Activated T-helper 2 cell treated with anti-CD3 and anti-CD28 coated beads, Interferon-gamma antibody, Interleukin-2, Interleukin-4, amounts not matched to agents 10 μg/mL and 5 μg/mL and 100 μg/mL, durations not matched to agents 14 hours and 24 hours and 36 hours (primary cell): ENCODE measurements at places on chromosomes 12 and 14.
A peak's percentile ranks its signal among the peaks of the same experiment; 100 is the strongest.

- DNase-seq: no peak
Observed at GRCh38 chr14:21262410-21262809, 6.8 kb downstream of the HNRNPC start.

GRCh38 chr14:52112336-52113018 is 43.6 kb upstream of the NID2 start:
- DNase-seq: no peak

GRCh38 chr14:72808564-72808963 is 85.3 kb downstream of the DPF3 start:
- DNase-seq: no peak

DNA sequence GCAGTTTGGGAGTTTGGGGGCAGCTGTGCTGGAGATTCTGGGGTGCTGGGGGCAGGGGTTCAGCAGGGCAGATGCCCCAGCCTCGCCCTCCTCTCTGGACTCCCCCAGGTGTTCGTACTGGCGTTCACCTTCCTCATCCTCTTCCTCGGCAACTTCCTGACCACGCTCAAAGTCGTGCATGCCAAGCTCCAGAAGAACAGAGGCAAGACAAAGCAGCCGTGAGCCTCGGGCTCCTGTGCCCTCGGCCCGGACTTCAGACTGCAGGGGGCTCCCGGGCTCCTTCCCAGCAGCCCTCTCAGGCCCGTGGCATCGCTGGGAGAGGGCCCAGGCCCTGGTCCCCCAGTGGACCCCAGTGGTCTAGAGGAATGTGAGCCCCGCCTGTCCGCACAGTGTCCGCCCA is 18.0 kb downstream of the RHOF start:
- no peak for DNase-seq

DNA sequence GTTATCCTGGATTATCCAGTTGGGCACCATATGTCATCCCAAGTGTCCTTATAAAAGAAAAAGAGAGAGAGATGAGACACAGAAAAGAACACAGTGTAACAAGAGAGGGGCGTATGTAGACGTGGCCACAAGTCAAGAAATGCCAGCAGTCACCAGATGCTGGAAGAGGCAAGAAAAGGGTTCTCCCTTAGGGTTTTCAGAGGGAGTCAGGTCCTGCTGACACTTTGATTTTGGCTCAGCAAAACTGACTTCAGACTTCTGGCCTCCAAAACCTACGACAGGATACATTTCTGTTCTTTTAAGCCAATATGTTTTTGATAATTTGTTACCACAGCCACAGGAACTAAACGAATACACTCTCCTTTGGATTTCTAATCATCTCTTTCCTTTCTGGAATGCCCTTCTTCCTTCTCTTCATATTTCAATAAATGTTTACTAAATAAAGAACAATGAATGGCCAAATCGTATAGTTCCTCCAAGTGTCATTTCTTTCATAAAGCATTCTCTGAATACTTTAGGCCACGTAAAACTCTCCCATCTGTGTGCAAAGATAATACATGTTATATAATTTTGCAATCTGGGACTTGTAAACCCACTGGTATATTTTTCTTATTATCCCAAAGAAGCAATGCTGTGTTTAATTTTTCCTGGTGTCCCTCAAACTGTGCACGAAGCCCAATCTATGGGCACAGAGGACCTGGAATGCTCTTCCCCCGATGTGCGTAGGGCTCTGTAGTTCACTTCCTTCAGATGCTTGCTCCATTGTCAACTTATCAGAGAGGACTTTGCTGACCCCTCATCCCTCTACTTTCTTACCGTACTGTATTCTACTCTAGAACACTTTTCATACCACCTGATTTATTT is 303.6 kb downstream of the CEP128 start:
- DNase-seq: no peak

DNA sequence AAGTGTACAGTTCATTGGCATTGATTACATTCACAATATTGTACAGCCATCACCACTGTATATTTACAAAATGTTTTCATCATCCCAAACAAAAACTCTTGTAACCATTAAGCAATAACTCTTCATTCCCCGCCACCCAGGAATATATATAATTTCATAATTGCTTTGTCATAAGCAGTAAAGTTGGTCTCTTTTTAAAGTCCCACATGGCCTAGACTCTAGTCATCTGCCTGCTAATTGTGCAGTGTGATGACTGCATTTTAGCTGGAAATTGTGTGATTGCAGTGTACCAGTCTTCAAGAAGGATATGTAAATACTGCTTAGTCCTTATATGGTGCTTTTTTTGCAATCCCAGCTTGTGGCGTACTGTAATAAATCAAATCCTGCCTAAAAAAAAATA is 75.1 kb upstream of the ATP2A2 start:
- DNase-seq: no peak

- DNase-seq: no peak
Observed at GRCh38 chr14:103190741-103191140, 67.5 kb downstream of the TNFAIP2 start.

DNA sequence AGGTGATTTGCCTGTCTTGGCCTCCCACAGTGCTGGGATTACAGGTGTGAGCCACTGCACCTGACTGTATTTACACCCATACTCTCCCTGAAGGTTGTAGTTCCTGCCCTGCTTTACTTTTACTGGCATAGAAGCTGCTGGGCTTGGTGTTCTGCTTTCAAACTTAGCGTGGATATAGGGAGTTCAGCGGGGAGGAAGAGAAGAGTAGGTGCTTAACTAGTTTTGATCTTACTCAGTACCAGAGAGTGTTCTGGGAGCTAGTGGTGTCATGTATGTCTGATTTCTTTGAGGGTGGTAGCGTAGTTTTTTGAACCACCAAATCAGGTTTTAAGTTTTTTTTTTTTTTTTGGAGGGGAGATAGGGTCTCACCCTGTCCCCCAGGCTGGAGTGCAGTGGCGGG is 13.8 kb downstream of the RCOR1 start:
- no peak for DNase-seq

- no peak for DNase-seq
Observed at GRCh38 chr14:90560558-90560957, 163.7 kb downstream of the CALM1 start.

DNA sequence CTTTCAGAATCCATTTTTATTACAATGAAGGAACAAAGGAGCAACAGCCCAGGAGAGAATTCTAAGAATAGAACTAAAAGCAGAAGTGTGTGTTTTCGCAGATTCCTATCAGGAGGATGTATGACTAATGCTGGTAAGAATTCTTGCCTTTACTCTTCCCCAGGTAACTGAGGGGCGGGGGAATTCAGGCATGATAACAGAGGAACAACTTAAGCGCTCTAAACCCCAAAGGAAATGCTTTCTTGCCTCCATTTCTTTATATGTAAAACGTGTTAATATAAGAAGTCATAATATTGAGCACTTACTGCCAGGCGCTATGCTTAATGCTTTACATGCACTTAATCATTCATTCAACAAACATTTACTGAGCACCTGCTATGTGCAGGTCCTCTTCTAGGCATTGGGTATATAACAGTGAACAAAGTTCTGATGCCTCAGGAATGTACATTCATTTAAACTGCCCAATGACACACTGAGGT is 4.5 kb downstream of the HCAR1 start:
- peak; percentile 27 for DNase-seq

DNA sequence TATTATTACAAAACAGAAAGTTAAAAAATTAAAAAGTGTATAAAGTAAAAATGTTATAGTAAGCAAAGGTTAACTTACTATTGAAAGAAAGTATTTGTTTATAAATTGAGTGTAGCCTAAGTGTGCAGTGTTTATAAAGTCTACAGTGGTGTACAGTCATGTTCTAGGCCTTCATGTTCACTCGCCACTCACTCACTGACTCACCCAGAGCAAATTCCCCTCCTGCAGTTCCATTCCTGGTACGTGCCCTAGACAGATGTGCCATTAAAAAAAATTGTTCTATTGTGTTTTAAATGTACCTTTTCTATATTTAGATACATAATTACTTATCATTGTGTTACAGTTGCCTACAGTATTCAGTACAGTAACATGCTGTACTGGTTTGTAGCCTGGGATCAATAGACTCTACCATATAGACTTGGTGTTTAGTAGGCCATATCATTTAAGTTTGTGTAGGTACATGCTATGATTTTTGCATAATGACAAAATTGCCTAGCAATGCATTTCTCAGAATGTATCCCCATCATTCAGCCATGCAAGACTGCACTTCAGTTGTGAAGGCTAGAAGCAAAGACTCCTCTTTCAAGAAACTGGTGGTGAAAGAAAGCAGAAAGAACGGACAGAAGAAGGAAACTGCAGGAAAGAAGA is 100.6 kb downstream of the DACT1 start:
- no peak for DNase-seq

DNA sequence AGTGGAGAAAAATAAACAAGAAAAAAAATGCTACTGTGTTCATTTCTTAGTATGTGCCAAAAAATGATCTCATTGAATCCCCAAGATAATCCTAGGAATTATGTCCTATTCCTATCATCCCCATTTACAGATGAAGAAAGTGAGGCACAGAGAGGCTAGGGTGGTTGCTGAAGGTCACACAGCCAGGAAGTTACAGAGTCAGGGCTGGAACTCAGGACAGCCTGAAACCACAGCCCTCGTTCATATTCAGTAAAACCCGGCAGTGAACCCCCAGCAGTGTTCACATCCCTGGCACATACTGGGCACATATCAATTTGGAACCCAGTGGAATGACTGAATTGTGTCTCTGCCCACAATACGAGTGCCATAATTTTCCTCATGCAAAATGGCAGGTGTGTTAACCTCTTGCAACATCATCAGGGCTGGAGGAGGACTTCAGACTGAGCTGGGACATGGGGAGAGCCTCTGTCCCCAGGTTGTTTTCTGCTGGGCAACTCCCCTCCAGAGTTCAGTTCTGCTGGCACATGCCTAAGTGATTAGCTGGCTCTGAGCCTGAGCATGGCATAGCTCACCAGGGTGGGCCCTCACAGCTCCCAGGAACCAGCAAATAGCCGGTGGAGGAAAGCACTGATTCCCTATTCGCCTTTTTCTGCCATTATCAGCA is 2.0 kb upstream of the PPP1CC start:
- no peak for DNase-seq

DNA sequence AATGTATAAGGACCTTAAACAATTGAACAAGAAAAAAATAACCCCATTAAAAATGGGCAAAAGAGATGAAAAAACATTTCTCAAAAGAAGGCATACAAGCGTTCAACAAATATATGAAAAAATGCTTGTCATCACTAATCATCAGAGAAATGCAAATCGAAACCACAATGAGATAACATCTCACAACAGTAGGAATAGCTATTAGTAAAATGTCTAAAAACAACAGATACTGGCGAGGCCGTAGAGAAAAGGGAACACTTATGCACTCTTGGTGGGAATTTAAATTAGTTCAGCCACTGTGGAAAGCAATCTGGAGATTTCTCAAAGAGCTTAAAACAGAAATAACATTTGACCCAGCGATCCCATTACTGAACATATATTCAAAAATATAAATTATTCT is 769.8 kb upstream of the MGAT4C start:
- no peak for DNase-seq

DNA sequence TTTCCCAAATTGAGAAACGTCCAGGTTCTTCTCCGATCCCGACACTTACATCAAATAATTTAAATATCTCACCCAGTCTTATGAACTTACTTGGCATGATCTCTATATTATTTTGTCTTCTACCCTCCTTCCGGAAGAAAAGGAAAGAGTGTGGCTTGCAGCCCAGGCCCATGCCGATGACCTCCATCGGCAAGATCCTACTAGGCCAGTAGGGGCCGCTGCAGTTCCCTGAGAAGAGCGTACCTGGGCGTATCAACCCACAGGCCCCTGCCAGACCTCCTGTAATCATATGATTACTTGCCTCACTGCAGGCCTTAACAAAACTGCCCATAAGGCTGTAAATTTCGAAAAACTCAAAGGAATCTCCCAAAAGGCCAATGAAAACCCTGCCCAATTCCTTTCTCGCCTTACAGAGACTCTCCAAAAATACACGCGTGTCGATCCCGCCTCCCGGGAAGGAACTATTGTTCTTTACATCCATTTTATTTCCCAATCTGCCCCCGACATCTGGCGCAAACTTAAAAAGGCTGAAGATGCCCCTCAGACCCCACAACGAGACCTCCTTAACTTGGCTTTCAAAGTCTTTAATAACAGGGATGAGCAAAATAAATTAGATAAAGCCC is 69.6 kb downstream of the MOK start:
- peak; percentile 63 for DNase-seq
